ENCODE measurements at places on chromosomes 13 and 19.

GRCh38 chr19:49413348-49413747 lies 9.9 kb downstream of the PTH2 start:
- DNase-seq: no peak

DNA sequence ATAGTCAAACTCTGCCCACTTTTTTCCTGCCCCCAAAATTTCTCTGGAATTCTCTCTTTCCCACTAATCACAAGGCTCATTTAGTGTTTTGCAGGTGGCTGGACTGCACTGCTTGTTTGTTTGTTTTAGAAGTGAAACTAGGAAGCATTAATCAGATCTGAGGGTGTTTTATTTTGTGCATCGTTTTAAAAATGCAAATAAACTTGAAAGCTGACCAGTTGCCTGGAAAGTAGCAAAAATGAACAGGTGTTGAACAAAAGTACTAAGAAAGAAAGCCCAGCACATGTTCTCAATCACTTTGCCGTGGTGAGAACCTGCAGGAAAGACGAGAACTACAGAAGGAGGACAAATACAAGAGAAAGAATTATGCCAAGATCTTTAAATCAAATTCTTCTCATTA lies 365.5 kb downstream of the PCDH9 start:
- no peak for DNase-seq

DNA sequence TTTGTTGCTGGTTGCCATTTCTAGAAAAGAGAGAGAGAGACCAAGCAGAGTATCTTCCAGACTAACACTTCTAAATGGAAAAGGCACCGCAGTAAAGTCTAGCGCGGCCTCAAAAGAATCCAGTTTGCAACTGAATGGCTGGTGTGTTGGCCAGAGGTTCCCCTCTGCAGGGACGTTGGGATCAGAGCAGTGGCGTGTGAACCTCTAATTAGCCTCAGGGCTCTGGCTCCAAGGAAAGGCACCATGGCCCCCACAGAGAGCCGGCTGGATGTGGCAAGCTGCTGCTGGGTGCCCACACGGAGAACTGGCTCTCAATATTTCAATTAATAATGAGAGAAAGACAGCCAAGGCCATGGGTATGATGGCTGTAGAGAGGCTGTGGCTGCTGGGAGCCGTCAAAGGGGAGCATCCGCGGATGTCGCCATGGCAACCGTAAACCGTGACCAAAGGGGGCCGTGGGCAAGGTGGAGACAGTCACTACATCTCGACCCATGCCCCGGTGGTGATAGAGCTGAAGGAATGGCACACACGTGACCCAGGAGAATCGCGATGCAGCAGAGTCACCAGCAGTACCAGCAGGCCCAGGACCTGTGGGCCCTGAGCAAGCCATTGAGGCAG lies 9.5 kb downstream of the VSTM2B start:
- DNase-seq: no peak

- no peak for DNase-seq
Measured at GRCh38 chr13:112888238-112889111, 80.5 kb upstream of the MCF2L start.

DNA sequence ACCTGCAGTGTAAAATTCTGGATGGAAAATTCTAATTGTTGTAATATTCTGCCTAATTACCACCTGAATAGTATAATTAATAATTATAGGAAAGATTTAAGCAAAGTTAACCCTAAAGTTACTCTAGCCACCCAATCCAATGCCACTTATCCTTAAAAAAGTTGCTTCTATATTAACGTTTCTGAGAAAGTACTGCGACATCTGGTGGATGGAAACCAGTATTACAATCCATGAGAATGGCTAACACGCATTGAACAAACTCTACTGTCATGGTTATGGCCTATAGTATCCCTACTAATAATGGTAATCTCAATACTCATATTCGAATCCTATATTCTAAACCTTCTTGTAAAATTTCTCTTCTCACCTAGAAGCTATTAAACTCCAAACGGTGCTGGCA lies 1551.8 kb downstream of the SLITRK1 start:
- DNase-seq: no peak

DNA sequence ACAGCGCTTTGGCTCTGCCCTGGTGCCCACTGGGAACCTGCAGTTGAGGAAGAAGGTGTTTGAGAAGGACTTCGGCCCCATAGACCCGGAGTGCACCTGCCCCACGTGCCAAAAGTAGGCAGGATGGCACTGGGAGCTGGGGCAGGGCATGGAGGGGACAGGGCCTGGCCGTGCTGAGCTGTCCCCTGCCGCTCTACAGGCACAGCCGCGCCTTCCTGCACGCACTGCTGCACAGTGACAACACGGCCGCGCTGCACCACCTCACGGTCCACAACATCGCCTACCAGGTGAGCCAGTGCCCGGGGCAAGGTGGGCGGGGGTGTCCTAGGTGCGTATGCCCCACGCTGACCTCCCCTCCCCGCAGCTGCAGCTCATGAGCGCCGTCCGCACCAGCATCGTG lies 5.1 kb upstream of the DNM2 start:
- DNase-seq: no peak

DNA sequence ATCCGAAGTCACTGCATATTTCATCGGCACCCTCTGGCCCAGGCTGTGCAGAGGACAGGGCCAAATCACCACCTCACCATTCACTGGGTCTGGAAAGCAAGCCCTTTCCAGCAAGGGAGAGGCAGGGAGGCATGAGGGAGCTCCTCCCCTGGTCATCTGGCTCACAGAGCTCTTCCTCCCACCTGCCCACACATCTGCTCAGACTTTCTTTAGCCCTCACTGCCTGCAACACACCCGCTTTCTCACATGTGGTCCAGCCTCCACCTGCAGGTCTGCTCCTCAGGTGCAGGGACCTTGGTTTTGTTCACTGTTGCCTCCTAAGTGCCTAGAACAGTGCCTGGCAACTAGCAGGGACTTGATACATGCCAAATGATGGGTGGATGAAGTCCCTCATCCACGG lies 21.0 kb upstream of the SLC35E1 start:
- DNase-seq: no peak

DNA sequence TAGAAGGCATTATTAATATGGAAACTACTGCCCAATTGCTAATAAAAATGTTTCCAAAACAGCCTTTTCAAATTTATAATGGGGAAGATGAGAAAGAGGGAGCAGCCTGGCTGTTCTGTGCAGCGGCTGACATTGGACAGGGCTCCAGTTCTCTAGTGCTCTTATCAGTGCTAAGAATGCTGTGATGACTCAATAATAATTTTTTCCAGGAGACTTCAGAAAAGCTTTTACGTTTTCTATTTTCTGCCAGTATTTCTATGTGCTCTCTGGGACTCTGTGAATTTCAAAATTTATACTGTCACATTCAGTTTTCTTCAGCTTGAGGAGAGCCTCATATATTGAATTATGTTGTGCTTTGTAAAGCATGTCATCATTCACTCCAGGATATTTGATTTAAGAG lies 209.6 kb downstream of the VWA8 start:
- no peak for DNase-seq

GRCh38 chr19:30054210-30054609 lies 112.2 kb downstream of the URI1 start:
- no peak for DNase-seq

- DNase-seq: no peak
Measured at GRCh38 chr19:45528149-45528743, 21.0 kb downstream of the VASP start.

- DNase-seq: no peak
Measured at GRCh38 chr13:87877477-87877876, 206.3 kb downstream of the SLITRK5 start.

DNA sequence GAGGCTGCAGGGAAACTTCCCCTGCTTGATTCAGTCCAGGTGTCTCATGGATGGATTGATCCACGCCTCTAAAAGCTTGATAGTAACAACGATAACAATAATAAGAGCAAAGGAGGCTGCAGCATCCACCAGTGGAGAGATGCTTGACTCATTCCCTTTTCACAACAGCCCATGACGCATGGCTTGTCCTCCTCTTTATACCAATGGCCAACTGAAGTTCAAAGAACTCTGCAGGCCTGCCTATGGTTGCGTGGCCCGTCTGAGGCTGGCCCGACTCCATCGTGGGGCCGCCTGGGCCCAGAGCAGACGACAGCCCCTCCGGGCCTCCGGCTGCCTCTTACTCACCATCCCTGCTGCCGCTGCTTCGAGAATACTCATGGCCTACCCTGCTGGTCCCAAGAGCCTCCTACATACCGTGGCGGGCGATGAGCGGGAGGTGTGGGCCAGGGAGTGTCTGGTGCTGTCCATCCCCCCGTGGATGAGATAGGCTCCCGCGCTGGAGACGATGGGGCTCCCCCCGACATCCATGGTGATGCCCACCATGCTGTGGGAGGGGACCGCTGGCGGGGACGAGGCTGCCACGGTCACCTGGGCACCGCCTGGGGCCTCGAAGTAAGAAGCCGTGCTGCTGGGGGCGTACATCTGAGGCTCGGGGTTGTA lies 61.8 kb upstream of the RANBP3 start:
- no peak for DNase-seq

DNA sequence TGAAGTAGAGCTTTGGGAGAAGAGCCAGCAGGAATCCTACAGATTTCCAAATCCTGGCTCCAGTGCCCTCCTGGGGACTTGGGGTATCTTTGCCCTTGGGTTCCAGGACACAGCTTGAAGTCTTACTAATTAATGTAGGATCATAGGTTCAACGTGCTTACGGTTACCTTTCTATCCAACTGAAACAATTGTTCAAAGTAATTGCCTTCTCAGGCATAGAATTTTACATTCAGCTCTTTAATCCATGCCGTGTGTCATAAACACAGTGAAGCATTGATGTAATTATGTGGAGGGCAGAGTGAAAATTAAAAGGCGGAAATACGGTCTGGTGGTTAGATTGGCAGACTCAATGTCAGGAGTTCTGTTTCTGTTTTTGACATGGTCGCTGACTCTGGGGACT lies 170.4 kb downstream of the COG6 start:
- DNase-seq: no peak

- DNase-seq: no peak
Measured at GRCh38 chr13:102620516-102620915, 23.7 kb downstream of the TPP2 start.

DNA sequence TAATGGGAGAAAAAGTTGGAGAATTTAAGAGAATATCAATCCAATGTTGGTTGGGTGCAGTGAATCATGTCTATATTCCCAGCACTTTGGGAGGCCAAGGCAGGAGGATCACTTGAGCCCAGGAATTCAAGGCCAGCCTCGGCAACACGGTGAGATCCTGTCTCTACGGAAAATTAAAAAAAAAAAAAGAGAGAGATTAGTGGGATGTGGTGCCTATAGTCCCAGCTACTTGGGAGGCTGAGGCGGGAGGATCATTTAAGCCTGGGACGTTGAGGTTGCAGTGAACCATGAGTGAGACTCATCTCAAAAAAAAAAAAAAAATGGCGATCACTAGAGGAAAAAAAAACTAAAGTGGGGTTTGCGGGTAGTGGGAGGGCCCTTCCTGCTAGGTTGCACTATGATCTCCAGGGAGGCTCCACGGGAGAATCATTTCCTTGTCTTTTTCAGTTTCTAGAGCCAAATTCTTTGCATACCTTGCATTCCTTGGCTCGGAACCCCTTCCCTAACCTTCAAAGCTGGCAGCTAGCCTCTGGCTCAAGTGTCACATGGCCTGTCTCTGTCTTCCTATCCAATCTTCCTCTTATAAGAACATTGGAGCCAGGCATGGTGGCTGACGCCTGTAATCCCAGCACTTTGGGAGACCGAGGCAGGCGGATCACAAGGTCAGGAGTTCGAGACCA lies 5.8 kb upstream of the ERCC2 start:
- DNase-seq: peak; percentile 75

DNA sequence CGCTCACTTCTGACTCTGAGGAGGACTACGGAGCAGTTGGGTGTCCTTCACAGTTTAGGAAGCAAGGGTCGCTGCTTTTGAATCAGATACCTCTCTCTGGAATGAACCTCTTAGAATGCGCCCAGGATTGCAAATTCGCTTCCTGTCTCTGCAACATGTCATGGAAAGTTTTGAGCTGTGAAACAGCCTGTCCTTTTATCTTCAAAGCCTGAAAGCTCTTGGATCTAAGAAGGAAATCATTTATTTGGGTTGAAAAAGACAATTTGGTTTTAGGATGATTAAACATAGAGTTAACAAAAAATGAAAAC lies 134.1 kb downstream of the KATNAL1 start:
- no peak for DNase-seq

- no peak for DNase-seq
Measured at GRCh38 chr13:107678075-107678689, 537.2 kb downstream of the LIG4 start.

GRCh38 chr19:12596927-12597548 lies 13.6 kb downstream of the ZNF490 start:
- DNase-seq: no peak

- no peak for DNase-seq
Measured at GRCh38 chr19:14473978-14474578, 1.1 kb downstream of the PTGER1 start.

GRCh38 chr19:29860492-29860891 lies 48.7 kb downstream of the CCNE1 start:
- DNase-seq: no peak
